Inflammatory macrophage treated with lipopolysaccharide for 4 hours (primary cell): ENCODE measurements at places on chromosomes 11 and 22.

DNA sequence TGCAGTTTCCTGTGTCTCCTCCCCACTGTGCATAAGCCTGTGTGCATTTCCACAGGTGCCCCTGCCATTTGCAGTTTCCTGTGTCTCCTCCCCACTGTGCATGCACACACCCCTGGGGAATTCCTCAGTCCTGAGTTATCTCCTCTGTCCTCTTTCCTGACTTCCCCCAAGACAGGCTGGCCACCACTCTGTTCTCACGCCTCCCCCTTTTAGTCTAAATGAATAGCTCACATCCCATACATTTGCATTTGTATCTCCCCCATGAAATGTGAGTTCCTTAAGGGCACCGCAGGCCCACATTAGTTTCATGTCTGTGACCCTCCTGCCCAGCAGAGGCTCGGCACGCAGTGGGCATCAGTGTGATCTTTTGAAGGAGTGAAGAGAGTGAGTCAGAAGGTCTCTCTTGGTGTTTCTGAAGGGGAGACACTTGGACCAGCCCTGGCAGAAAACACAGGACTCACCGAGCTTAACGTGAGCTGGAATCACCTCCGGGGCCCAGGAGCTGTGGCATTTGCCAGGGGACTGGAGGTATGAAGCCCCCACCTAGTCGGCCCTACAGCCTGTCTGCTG, 6.2 kb downstream of the LRRC74B start:
- DNase-seq, result no peak

DNA sequence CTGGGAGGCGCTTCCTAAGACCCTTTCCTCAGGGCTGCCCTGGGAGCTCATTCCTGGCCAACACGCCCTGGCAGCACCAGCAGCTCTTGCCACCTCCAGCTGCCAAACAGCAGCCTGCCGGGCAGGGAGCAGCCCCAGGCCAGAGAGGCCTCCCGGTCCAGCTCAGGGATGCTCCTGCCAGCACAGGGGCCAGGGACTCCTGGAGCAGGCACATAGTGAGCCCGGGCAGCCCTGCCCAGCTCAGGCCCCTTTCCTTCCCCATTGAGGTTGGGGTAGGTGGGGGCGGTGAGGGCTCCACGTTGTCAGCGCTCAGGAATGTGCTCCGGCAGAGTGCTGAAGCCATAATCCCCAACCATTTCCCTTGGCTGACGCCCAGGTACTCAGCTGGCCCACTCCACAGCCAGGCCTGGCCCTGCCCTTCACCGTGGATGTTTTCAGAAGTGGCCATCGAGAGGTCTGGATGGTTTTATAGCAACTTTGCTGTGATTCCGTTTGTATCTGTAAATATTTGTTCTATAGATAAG, 7.6 kb downstream of the SLC39A13 start:
- no peak for DNase-seq

DNA sequence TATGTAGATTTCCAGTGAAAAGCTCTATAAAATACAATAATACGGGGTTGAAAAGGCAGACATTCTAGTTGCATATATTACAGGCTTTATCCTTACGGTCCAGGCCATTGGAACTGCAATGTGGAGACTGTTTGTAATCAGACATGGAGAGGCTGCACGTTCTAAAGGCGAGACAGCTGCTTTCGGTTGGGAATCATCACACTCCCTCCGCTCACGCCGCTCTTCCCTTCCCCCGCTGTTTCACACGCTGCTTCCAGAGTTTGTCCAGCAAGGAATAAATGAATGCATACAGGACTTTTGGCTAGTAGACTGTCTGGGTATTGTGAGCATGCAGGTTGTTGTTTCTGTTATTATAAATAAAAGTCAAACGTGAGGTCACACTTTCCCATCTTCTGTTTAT, 13.5 kb upstream of the EFCAB6 start:
- DNase-seq, result no peak

- DNase-seq, result peak; percentile 69
These were observed 614.5 kb downstream of the ETS1 start for GRCh38 chr11:127972816-127973215.

- no peak for DNase-seq
These were observed 26.0 kb downstream of the PARVG start for GRCh38 chr22:44206696-44207095.

GRCh38 chr11:128772814-128773213, 78.9 kb downstream of the FLI1 start:
- peak; percentile 4 for DNase-seq

- no peak for DNase-seq
These were observed 46.5 kb downstream of the GNB1L start for GRCh38 chr22:19807914-19808872.

DNA sequence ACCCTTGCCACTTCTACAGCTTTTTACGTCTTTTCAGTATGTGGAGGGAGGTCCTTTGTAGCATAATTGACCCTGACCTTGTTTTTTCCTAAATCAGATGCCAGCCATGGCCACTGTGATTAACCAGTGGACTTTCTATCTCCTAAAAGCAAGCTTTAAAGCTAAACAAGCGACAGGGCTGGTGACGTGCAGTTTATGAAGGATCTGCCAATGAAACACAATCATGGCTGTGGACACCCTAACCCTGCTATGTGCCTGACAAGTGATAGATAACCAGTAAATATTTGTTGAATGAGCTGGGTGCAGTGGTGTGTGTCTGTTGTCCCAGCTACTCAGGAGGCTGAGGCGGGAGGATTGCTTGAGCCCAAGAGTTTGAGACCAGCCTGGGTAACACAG, 64.2 kb downstream of the LIF start:
- no peak for DNase-seq

DNA sequence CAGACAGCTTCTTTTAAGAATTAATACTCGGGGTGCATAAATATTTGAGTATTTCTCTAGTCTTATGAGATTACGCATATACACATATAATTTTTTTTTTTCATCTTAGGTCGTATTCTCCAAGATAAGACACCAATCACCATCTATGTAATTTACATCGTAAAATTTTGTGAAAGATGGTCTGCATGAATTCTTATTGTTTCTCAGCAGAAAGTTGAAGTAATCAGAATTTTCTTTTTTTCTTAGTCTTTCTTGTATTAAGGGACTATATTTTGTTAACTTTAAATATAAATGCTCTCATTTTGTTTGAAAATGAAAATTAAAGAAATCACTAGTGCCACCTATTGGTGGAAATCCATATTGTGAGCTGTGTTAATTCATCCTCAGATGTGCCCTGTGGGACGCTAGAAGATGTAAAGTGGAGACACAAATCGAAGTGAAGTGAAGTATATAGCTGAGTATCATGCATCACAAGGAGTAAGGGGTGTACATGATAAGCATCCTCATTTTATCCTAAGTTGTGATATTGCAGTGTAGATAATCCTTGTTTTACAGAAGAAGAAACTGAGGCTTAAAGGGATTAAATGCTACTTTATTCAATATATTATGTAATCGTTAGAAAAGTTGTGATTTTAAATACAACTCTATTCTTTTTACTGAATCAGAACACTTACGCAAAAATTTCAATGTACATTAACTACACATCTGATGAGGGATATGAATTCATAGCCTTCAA, 2084.3 kb downstream of the LRRC4C start:
- peak; percentile 44 for DNase-seq

DNA sequence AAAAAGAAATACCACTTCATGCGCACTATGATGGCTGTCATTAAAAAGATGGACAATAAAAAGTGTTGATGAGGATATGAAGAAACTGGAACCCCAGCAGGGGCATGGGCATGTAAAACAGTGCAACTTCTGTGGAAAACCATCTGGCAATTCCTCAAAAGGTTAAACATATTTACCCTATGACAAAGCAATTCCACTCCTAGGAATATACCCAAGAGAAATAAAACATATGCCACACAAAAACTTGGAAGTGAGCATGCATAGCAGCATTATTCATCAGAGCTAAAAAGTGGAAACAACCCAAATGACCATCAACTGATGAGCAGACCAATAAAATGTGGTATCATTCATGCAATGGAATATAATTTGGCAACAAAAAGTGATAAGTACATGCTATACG, 50.1 kb downstream of the LRRC32 start:
- DNase-seq, result no peak

DNA sequence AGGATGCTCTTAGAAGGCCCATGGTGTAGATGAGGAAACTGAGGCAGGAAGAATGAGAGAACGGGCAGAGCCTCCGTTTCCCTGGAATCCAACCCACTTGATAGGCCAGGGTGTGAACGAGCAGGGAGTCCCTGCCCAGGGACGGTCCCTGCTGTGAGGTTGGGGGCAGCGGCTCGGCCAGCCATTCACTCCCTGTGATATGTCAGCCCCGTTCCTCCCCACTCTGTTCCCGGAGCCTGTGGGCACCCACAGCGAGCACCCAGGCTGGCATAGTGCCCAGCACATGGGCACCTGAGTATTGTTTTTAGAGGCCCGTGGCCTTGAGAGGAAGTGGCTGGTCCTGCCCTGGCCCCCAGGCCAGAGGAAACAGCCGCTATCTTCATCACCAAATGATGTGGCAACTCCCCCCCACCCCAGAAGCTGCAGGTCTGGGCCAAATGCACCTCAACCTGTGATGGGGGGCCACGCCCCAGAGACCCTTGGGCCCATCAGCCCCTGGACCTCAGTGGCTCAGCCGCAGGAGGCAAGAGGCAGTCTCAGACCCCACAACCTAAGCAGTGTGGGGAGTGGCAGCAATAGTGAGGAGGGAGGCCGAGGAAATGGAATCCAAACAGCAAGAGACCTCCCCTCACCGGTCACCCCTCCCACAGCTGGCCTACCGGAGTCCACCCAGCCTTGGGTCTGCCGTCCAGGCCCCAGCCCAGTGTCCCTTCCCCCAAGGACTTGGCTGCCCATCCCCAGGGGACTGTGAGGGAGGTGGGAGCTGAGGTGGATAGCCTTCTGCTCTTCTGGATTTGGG, 2.1 kb downstream of the ALDH3B1 start:
- no peak for DNase-seq

DNA sequence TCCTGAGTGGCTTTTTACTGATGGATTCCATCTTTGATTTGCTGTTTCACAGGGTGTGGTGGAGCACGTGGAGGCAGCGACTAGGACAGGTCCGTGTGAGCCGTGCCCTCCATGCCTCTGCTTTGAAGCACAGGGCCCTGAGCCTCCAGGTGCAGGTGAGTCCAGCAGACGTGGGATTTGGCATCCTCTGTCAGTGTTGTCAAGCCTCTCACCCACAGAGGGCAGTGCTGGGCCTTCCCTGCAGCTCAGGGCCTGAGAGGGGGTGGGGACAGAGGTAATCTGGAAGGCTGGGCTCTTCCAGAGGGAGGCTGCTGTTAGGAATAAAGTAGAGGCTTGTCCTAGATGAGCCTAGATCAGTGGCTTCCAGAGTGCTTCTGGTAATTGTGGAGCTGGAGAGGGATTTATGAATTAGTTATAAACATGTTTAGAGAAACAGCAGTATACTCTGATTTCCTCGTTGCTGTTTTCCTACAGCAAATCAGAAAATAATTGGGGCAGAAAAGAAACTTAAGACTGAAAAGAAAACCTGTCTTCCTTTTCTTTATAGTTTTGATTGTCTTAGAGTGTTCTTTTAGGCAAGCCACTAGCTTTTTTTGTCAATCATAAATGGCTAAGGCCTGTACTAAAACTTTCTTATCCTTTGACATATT, 65.0 kb downstream of the SFI1 start:
- peak; percentile 67 for DNase-seq

DNA sequence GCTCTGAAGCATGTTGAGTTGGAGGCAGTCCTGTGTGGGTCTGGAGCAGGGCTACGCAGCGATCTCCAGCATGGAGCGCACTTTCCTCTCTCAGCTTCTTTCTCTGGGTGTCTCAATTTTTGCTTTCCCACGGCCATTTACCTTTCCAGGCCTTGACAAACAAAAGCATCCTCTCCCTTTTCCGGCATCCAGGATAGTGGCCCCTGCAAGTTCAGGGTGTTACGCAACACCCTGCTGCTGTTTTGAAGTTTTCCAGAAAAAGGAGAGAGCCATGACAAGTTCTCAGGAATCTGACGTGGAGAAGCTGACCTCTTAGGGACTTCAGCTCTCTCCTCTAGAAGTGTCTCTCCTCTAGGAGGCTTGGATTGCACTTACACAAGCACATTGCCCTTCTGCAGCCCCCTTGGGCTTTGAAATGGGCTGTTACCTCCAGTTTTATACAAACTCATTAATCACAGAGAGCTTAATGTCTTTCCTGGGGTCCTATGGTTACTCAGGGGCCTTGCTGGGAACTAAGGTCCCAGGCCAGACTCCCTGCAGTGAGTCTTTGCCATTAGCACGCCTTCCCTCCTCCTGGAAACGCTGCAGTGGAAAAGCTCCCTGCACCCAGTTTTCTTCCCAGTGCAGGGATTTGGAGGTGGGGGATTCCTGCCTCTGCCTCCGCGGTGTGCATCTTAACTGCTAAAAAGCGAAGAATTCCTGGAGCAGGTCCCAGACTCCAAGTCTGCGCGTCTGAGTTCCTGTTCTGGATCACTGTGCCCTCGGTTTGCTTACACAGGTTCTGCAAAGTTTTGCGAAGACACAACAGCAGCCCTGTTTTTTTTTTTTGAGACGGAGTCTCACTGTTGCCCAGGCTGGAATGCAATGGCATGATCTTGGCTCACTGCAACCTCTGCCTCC, 80.4 kb downstream of the BARX2 start:
- DNase-seq, result no peak

DNA sequence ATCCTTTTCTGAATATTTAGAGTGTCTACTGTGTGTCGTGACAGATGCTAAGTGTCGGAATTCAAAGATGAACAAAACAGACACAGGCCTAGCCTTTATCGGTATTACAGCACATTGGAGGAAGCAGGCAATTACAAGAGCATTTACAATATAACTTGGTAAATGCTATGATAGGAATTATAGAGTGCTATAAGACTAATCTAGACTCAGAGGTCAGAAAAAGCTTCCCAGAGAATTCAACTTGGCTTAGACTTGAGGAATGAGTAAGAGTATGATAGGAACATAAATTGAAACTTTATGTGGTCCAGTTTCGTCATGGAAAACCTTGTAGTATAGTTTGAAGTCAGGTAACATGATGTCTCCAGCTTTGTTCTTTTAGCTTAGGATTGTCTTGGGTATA, 395.7 kb upstream of the FAT3 start:
- DNase-seq, result no peak

- DNase-seq, result no peak
These were observed 10.4 kb upstream of the MALAT1 start for GRCh38 chr11:65488273-65489034.

DNA sequence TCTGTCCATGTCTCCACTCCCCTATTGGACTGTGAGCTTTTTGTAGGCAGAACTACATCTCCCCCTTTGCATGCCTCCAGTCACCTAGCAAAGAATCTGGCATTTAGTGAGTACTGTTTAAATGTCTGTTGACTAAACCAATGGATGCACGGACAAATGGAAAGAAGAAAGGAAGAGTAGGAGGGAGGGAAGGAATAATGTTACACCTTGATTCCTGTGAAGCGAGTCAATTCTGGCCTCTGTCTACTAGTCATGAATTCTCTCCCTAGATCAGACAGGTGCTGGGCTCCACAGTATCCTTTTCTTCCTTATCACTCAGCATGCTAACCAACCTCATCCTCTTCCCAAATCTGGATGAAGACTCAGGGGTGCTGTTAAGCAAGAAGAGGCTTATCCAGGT, 33.6 kb downstream of the GALNT18 start:
- DNase-seq, result no peak
